RWPE1 (cell line): ENCODE measurements at places on chromosomes 5 and 9.

- DNase-seq, result no peak
Observed at GRCh38 chr5:137481596-137481995, 17.5 kb downstream of the SPOCK1 start.

DNA sequence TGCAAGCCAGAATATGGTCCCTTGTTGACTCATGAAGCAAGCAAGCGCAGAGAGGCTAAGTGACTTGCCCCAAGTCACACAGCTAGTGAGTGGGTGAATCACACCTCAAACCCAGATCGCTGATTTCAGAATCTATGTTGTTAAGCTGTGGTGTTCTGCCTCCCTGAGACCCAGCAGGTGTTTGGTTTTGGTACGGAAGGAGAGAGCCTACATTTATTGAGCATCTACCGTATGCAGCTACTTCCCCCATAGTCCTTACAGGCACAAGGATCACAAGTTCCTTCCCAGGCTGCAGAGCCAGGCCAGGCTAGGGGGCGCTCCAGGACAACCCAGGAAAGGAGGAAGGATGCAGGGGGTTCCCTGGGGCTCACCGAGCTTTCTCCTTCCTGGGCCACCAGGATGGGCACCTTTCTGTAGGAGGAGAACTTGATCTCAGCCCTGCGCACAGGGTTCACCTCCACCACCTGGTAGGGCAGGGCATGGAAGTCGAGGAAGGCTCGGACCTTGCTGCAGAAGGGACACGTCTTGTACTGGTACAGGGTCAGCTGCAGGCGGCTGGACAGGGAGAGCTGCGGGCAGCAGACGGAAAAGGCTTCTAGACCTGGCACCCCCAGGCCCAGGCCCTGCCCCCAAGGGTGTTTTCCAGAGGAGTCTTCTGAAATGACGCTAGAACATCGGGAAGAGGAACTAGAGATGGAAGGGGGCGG, 2.5 kb downstream of the PTGES2 start:
- DNase-seq, result no peak

GRCh38 chr5:198516-199196, 7.4 kb downstream of the LRRC14B start:
- DNase-seq, result no peak

DNA sequence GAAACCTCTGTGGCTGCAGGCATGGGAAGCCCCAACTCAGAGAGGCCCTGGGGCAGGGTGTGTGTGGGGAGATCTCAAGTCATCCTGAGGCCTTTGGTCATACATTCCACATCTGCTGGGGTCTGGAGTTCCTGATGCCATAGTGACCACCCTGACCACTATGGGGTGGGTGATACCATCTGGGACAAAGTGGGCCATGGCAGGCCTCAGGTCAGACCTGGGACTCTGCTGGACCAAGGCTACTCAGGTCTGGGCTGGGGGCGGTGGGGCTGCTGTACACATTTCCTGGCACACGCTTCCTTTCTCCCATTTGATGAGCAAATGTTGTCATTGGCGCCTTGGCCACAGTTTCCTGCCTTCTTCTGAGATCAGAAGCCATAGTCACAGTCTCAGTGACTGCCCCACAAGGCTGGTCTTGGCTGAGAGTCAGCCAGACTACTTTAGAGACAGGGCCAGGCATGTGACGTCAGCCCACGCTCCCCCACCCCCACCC, 15.1 kb upstream of the ACSL6 start:
- no peak for DNase-seq

DNA sequence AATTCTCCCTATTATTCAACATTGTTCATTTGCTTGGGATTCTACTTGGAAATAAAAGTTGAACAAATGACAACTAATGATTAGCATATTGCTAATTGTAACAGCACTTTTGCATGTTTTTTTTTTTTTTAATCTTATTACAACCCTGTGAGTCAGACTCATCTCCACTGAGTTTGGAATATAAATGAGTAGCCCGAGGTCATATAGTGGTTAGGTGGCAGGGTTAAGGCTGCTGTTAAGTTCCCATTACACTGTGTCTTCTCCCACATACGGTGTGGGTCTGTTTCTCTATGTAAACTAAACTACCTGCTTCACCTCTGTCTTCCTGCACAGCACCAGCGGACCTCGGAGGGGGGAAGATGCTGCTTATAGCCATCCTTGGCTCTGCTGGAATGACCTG, 92.4 kb downstream of the EQTN start:
- peak; percentile 54 for DNase-seq

- no peak for DNase-seq
Observed at GRCh38 chr5:94217216-94217615, 401.2 kb downstream of the KIAA0825 start.

GRCh38 chr5:150046031-150046430, 40.3 kb downstream of the CSF1R start:
- DNase-seq, result no peak

DNA sequence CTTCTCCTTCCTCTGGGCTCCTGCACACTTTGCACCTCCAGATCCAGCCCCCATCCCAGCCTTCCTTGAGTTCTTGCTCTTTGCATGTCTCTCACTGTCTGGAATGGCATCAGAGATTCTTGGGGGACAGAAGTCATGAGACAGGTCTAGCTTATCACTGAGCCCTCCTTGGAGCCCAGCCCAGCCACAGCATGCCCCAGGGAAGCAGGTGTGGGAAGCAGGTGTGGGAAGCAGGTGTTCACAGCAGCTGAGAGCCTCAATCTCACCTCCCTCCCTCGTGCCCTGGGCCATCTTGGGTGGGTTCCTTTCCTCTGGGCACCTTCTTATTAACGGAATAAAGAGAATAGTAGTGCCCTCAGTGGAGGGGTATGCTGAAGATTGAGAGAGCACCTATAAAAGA, 27.2 kb downstream of the SLC6A7 start:
- DNase-seq, result no peak

DNA sequence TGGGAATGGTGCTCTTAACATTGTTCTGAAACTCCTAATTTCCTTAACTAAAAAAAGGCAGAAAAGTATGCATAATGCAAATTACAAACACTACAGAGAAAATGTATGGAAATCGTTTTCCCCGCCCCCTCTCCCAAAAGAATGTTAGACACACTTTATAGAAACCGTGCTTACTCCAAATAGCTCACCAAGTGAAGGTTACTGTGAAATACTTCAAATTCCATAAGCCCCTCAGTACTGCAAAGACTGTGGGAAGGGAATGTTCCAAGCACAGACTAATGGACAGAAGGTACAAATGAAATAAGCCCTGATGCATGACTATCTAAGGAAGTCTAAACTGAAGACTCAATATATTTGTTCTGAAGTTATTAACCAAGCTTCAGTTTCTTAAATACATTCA, 12.5 kb downstream of the MAPKAP1 start:
- DNase-seq, result no peak

DNA sequence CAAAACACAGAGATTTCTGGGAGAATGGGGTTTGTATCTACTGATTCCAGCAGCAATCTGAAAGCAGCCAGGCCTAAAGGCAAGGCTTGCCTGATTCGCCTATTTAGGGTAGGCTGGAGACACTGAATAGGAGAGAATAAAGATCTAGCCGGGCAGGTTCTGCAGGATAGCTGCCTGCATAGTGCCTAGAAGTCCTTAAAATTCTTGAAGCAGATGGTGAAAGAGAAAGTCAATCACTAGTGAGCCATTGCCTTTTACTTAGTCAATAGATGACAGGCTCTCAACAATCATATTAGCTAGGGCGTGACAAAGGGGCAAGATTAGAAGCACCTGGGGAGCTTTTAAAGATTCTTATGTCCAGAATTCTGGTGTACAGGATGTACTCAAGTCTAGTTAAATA, 522.7 kb downstream of the HTR1A start:
- DNase-seq, result no peak

GRCh38 chr5:172119921-172120688, 67.9 kb downstream of the STK10 start:
- no peak for DNase-seq

- DNase-seq, result no peak
Observed at GRCh38 chr9:115522912-115523311, 405.0 kb upstream of the TNC start.

GRCh38 chr9:112764344-112764743, 13.8 kb downstream of the SNX30 start:
- no peak for DNase-seq

- no peak for DNase-seq
Observed at GRCh38 chr5:170782438-170782837, 1.1 kb upstream of the GABRP start.

GRCh38 chr9:21801683-21802417, 586 bp upstream of the MTAP start:
- peak; percentile 85 for DNase-seq

GRCh38 chr9:95773053-95773418, 102.5 kb upstream of the ERCC6L2 start:
- no peak for DNase-seq

DNA sequence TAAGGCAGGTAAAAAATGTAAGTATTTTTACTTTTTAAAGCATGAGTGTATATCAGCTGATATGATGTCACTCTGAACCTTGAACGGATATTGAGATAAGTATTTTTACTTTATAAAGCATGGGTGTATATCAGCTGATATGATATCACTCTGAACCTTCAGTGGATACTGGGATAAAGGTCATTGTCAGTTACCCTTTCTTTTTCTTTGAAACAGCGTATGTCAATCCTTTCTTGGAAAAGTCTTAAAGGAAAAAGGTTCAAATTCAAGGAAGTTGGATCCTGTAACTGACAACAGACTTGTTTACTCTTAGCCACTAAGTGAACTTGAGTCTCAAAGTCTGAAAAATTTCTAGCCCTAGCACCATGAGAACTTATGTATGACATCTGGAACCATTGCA, 61.7 kb upstream of the IFNK start:
- DNase-seq, result no peak

GRCh38 chr5:141783005-141783946, 94.9 kb downstream of the PCDH1 start:
- peak; percentile 91 for DNase-seq

GRCh38 chr9:109020113-109020512, 6.8 kb upstream of the CTNNAL1 start:
- no peak for DNase-seq

- peak; percentile 22 for DNase-seq
Observed at GRCh38 chr5:108216890-108217289, 165.0 kb downstream of the FBXL17 start.

GRCh38 chr9:82930116-82930515, 132.8 kb downstream of the RASEF start:
- no peak for DNase-seq

DNA sequence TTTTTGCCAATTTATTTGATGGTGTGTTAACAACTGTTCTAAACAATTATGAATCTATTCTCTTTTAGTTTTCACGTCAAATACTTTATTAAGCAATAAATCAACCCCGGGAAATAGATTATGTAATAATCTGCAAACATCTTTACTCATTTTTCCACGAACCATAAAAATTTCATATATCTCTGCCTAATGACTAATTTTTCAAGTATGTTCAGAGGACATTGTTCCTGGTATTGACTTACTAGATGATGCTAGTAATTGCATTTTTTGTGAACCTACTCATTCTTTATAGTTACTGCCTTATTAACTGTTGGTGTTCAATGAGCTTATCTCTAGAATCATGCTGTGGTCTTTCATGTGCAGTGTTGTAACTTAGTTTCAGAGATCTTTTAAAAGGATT, 41.0 kb upstream of the FBN2 start:
- peak; percentile 93 for DNase-seq

DNA sequence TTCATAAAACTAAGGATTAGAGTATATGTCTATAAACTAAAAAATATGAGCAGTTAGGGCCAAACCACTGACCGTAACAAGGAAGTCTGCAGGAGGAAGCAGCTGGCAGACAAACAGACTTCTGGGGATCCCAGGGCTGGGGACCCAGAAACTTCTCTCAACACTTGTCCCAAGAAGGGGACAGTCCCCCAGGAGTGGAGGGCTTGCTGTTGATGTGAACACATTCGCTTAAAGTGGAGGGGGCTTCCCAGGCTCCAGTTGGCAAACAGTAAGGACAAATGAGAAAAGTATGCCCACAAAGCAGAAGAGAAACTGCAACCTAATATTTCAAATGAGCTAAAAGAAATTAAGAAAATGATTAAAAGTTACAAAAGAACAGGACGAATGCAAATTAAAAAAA, 83.7 kb downstream of the PDE8B start:
- no peak for DNase-seq

DNA sequence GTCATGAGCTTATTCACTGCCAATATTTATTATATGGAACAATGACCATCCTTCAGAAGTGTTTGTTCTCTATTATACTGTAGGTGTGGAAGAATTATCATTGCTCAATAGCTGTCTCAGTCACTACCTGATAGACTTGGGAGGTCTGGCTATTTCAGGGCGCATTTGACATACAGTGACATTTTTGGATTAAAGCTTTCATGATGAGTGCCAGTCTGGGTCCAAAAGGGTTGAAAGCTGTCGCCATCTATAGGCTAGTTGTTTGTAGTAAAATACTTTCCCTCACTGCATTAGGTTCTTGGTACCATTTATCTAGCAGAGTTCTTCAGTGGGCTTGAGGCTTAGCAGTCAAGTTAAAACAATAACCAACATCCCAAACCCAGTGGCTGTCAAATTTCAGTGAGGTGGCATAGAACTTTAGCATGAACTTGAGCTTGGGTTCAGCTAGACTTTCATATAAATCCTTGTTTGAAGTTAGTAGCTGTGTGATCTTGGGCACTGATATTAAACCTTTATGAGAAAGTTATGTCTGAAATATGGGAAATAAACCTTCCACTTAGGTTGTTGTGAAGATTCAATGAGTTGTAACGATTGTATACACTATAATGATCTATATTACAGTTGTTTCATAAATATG, 110.5 kb upstream of the CDKN2B start:
- no peak for DNase-seq

DNA sequence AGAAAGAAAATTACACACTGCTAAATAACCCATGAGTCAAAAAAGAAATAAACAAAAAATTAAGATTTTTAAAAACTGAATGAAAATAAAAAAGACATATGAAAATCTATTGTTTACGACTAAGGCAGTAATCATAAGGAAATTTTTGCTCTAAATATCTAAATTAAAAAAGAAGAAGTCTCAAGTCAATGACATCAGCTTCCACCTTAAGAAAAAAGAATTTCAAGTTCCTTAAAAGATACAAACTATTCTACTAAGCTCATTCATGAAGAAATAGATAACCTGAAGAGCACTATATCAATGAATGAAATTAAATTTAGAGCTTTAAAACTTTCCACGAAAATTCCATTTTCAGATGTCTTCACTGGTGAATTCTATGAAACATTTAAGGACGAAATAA, 15.7 kb upstream of the STARD4 start:
- no peak for DNase-seq

GRCh38 chr5:78744951-78745534, 96.5 kb upstream of the LHFPL2 start:
- DNase-seq, result no peak

DNA sequence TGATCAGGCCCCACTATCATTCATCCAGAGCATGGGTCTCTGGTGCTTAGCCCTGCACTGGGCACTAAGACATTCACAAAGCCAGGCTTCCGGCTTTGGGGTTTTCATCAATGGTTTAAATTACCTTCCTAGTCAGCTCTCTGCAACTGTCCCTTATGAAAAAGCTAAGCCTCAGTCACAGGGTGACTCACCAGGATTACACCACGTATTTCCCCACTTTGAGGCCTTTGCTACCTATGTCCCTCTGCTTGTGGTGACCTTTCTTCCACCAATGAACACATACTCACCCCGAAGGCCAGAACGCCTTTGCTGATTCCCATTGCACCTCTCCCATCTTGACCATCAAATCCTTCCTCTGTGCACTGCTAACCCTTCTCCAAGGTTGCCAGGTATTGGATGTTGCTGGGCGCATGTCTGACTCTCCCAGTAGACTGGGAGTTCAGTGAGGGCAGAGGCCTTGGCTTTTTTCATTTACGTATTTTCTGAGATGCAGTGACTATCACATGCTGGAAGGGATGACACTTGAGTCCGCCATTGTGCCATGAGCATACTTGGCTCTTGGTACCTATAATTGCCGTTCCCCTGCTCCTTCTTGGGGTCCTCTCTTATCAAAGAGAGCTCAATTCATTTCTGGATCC, 58.7 kb upstream of the TNFSF8 start:
- peak; percentile 24 for DNase-seq
